ENCODE measurements at places on chromosomes 1 and 21.
A peak's percentile ranks its signal among the peaks of the same experiment; 100 is the strongest.

DNA sequence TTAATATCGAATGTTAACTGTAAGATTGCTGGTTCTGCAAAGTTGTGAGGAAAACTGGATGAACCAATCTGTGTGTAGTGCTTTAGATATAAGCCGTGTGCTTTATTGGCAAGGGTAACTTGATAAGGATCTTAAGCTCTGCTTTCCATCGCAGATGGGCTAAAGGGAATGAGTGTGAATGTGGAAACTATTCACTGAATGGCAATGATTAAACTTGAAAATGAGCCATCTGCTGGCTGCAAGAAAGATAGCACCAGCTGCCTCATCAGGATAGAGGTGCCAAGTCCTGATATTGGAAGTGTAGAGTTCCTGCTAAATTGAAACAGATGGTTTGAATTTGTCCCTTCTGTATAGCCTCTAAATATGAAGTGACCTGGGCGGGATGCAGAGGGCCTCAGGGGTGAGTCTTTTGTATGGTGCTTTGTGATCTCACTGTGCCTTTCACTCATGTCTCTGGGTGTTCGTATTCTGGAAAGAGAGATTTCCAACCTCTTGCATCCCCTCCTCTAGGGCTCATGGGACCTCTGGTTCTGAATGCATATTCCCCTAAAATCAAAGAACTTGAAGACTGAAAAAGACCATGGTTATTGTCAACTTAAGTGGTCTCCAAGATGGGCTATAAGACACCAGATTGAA, 9.2 kb downstream of the FCRL3 start:
- no peak for DNase-seq

- DNase-seq: no peak
Observed at GRCh38 chr21:37232274-37233018, 34.7 kb downstream of the VPS26C start.

- DNase-seq: no peak
Observed at GRCh38 chr1:179448437-179449149, 82.8 kb downstream of the AXDND1 start.

- DNase-seq: no peak
Observed at GRCh38 chr21:45334134-45334533, 46.4 kb upstream of the POFUT2 start.

GRCh38 chr1:57431400-57431799, 7.5 kb upstream of the DAB1 start:
- no peak for DNase-seq

DNA sequence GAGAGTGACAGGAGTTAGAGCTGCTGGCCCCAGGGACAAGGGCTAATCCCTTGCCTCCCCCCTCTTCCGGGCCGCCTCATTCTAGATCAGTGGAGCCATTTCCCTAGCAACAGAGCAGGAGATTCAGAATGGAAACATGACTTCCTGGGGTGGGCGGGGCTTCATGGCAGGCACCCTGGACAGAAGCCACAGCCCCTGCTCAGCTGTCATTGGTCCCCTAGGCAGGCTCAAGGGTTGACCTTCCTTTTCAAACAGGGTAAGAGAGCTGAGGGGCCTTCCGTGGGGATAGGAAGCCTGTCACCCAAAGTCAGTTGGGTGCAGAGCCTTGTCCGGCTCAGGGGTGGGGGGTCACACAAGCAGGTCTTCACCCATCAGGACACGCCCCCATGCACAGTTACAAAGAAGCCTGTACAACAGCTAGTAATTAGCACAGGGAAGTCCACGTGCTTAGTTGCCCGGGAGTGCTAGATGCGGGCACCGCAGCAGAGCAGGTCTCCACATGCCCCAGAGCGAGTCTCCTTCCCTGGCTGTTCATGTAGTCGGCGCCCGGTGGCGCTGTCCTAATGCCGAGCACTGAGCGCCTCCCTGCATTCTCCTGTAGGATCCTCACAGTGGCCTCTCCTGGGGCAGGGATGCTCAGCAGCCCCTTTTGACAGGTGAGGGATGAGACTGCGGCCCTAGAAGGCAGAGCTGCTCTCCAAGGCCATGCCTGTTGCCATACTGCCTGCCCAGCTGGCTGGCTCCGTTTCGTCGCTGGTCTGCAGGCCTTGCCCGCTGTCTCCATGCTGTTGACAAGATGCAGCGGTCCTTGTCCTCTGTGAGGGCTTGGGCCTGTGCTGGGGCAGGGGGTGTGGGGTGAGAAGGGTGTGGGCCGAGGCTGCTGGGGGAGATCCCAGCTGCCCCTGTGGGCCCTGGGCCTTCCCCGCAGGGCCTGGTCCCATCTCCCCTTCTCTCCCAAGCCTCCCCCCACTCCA, 5.1 kb downstream of the TMEM201 start:
- no peak for DNase-seq

DNA sequence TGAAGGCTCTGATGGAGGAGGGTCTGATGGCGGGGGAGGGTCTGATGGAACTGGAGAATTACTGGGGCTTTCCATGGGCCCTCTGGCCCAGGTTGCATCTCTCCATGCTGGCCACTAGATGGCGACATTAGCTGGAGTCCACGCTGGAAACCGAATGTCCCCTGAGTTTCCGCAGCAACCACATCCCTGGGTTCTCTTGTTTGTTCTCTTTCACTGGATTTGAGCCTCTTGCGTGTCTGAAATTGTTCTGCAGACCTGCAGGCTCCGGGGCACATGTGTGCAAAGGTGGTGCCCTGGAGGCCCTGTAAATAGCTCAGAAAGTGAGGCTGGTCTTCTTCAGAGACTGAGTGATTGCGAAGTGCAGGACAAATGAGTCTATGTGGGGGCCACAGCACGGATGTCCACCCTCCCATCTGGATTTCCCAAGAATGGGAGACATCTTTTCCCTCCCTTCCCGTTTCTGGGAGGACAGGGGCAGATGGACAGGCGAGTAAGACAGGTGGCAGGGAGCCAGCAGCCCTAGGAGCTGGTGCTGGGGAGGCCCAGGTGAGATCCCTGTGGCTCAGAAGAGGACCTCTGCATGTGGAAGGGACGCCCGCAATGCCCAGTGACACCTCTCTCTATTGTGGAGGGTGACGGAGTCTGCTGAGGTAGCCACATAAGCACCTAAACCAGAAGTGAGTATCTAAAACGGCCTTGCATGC, 73.2 kb upstream of the ABCG1 start:
- peak; percentile 52 for DNase-seq

- DNase-seq: no peak
Observed at GRCh38 chr1:208799186-208799585, 555.0 kb upstream of the PLXNA2 start.

- no peak for DNase-seq
Observed at GRCh38 chr1:22326372-22326915, 125.2 kb upstream of the ZBTB40 start.

- no peak for DNase-seq
Observed at GRCh38 chr1:66446261-66447001, 87.5 kb upstream of the SGIP1 start.

GRCh38 chr1:236868625-236869467, 73.8 kb downstream of the MTR start:
- peak; percentile 13 for DNase-seq

DNA sequence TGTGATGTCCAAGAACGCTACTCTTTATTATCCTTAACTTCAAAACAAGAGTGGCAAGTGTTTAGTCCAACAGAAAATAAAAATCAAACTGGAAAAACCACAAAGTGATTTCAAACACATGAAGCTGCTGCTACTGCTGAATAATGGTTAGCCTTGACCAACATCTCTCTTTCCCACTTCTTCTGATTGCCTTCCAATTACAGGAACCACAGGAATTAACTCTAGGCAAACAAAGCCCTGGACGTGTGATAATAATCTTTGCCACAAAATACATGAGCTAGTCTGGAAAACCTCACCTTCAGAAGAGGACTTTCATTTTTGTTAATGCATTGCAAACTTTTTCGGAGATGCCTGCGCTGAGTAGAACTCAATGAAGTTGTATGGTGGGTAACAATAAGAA, 48.6 kb upstream of the COL11A1 start:
- no peak for DNase-seq

GRCh38 chr21:38658511-38658910, 147.2 kb upstream of the ETS2 start:
- DNase-seq: no peak

DNA sequence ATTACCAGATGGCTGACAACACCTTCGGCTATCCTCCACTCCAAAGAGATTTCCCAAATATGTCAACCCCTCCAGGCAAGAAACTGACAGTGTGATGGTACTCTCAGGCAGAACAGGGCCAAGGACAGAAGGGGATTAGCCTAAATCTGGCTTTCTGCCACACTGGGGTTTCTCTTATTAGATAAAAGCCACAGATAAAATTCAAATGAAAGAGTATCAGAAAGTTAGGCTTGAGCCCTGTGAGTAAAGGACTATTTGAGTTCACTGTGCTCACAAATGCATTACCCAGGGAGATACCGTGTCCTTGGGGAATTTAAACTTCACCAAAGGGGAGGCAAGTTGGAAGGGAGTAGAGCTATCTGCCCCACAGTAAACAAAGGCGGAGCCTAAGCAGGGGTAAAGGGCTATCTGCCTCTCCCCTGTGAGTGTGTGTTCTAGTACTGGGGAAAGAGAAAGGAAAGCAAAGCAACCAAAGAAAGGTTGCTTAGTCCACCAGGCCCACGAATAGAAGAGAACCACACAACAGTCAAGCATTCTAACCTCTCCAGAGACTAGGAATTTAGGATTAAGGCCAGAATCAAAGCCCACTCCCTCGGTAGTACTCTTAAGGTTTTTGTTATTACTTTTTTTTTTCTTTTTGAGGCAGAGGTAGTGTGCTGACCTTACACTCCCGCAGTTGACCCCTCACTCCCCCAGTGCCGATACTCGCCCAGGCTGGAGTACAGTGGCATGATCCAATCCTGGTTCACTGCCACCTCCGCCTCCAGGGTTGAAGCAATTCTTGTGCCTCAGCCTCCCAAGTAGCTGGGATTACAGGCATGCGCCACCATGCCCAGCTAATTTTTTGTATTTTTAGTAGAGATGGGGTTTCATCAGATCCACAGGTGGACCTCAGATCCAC, 12.7 kb downstream of the TPM3 start:
- no peak for DNase-seq

GRCh38 chr1:6185635-6186382, 5.7 kb upstream of the CHD5 start:
- no peak for DNase-seq

DNA sequence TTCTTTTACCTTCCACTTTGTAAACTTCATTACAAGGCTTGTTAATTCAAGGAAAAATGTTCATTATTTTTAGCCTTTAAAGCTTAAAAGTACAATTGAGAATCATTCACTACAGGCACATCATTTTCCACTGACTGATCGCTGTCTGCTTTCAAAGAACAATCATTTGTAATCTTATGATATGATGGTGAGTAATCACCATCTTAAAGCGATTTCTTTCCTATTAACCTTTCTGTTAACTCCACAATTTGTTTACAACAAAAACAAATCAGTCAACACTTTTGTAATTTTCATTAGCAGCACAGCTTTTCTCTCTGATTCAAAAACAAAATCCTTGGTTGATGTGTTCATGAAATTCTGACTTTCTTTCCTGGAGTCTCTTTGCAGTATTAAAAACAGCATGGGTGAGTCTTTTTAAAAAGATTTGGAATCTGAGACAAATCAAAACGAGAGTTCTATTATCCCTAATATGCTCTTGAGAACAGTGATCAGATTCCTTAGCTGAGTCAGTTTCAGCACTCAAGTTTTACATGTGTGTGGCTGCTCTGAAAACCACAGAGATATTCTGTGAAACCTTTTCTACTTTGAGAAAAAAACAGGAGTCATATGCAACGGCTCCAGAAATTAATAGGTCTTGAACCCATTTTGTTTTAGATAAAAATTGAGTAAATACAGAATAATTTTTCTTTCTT, 145.8 kb upstream of the TMPRSS15 start:
- DNase-seq: no peak

- no peak for DNase-seq
Observed at GRCh38 chr1:212284332-212284743, 872 bp upstream of the PPP2R5A start.

DNA sequence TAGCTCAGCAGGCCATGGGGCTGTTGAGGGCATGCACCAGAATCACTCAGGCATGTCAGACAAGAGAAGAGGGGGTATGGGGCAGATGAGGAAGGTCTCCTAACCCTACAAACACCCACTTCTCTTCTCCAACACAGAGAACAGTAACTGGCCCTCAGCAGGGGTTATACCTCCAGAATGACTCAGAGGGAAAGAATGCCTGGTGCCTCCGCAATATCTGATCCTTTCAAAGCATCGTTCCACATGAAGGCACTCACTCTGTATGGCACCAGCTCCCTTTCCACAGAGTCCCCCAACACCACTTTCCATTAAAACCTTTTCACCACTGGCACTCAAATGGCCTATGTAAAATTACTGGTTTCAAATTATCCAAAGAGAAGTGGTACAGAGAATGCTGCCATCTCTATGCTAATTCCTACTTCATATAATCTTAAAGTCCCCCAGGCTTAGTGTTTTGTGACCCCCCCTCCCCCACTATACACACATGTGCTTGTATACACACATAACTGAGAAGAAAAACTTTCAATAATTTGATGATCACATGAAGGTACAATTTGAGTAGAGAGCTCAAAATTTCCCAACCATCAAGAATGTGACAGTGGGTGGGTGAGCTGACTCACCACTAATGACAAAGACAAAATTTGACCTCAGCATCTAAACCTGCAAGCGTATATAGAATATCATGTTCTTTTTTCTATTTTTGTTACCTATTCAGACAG, 91.5 kb downstream of the SIPA1L2 start:
- no peak for DNase-seq

DNA sequence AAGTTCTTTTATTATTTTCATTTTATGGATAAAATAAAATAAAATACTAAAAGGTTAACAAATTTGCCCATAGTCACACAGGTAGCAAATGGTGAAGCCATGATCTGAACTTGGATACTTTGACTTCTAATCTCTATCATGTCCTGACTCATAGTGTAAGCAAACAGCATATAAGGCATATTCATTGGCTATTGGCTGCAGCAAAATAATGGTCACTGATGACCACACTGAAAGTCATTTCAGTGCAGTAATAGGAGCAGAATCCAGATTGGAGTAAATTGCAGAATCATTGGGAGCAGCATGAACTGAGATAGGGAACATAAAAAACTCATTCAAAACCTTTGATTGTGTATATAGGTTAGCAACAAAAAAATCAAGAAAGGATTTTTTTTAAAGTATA, 262.9 kb downstream of the PLA2G4A start:
- DNase-seq: no peak

DNA sequence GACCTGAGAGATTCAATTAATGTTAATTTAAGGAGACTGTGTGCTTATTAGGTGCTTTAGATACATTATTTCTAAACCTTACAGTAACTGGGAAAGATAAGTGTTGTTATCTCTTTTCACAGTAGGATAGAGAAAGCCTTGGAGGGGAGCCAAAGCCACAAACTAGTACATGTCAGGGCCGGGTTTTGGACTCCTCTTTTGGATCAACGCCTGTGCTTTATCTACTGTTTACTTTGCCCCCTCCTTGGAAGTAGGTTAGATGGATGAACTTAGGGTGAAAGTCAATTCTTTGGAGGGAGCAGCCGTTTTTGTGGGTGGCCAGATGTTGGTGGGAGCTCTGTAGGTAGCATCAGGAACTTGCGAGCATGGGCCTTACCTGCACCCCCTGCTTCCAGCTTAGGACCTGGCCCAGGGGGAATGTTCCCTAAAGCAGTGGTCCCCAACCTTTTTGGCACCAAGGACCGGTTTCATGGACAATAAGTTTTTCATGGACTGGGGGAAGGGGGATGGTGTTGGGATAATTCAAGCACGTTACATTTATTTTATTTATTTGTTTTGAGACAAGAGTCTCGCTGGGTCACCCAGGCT, 1.7 kb downstream of the HHAT start:
- no peak for DNase-seq

GRCh38 chr21:36125512-36126207, 9.2 kb upstream of the CBR3 start:
- DNase-seq: peak; percentile 28
